ENCODE measurements at places on chromosomes 7 and 10. TPM values are rescaled to one million over a fixed set of nuclear protein-coding genes. Genes with fewer than 3 reads are reported as not detected.

- ATAC-seq: no peak
These were observed 80.1 kb upstream of the ADO start for GRCh38 chr10:62724465-62724864.

- no peak for ATAC-seq
These were observed 480.5 kb upstream of the FOXK1 start for GRCh38 chr7:4201566-4201965.

GRCh38 chr10:71550628-71551027 lies 153.9 kb downstream of the CDH23 start:
- no peak for ATAC-seq

GRCh38 chr10:84427903-84428650 lies 99.7 kb downstream of the CCSER2 start:
- ATAC-seq: no peak

Gene EPO
- not detected for total RNA-seq

DNA sequence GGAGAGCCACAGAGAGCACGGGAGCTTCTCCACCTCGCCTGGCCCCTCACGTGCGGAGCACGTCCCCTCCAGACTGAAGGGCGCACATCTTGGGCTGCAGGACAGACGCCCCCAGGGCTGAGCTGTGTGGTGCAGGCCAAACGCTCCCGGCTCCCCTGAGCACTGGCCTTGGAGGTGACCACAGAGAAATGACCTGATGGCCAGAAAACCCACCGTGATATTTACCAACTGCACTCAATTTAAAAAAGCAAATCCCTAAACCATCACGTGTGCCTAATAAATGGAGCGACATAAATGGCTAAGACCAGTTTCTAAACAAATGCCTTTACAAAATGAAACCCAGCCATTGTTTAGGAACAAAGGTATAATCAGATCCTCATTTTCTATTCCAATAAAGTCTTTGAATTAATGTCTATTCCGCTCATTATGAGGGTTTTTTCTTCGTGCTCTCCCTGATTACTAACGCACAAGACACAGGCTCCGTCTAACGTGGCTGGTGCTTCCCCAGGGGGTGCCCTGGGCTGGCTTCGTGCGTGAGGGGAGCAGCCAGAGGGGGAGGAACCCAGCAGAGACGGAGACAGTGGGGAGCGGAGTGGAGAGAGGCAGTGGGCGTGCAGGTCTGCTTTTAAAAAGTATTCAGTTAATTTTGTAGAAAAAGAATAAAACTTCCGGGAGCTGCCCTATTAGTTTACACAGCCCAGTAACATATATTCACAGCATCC lies 190.3 kb downstream of the DNAJB6 start:
- ATAC-seq: no peak

Gene FGL2
- 1.6 TPM for total RNA-seq

Gene CNTNAP2
- 1.2 TPM for total RNA-seq

GRCh38 chr10:130230611-130231010 lies 94.4 kb downstream of the GLRX3 start:
- peak; percentile 8 for ATAC-seq

DNA sequence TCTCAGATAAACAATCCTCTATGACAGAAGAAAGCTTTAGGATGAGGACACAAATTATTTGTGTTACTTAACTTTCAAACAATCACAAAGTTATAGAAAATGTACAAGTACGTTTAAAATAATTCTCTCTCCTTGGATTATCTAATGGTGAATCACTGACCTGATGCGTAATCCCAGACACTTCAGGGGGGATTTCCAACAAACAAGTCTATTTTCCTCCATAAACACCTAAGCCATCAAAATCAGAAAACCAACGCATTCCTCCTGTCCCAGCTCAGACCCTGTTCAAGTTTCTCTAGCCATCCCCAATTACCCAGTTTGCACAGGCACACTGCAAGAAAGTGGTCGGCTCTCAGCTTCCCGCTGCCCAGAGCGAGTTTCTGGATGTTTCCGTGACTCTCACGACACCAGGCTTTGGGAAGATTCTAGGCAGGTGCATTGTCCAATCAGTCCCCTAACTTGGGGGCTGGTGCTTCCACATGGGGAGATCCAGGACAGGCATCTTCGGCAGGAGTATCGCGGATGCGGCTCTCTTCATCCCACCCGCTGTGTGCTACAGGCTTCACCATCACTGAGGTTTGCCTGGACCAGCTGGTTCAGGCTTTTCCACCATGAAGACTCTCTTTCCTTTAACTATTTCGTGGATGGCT lies 200.0 kb downstream of the ZMYND11 start:
- no peak for ATAC-seq

All from esophagus mucosa (tissue), 1 donor.